Psoas muscle (tissue), 8 donors: ENCODE measurements at places on chromosomes 7 and 10.

DNA sequence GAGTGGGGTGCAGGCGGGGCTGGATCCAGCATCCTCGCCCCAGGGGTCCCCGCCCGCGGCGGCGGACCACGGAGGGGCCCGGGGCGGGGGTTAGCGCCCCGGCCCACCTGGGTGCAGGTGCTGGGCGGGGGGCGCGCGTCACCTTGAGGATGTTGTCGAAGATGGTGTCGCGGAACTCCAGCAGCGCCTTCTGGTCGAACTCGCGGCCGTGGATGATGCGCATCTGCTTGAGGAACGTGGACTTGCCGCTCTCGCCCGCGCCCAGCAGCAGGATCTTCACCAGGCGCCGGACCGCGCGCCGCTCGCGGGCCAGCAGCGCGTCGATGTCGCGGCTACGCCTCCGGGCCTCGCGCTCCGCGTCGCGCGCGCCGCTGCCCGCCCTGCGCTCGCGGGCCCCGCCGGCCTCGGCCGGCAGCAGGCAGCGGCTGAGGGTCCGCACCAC, 376 bp downstream of the GNA12 start:
- H3K27me3 ChIP-seq: no peaks in the 10 kb centered on the region
- DNase-seq: peak; percentile 51
- H3K4me1 ChIP-seq: peaks cover 22% of the 10 kb centered on the region
- H3K4me3 ChIP-seq: peak overlapping the region; percentile 80

DNA sequence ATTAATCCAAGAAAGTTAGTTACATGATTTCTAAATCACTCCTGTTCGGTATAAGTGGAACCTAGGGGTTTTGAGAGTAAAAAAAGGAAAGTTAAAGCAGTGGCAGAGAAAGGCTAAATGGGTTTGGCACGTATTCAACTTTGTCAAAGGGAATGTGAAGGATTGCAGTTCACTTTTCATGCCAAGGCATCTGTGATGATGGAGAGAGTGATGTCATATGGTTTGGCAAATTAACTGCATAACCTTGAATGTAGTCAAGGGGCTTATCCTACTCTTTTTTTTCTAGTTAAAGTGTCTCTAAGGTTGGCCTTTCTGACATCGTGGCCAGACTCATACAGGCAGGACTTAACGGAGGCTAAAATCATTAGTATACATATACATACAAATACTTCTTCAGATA, 277.8 kb downstream of the EXOC4 start:
- no peak for DNase-seq
- no peaks in the 10 kb centered on the region for H3K36me3 ChIP-seq
- H3K4me3 ChIP-seq: no peak overlapping the region
- peaks cover 13% of the 10 kb centered on the region for H3K4me1 ChIP-seq
- H3K27ac ChIP-seq: no peak overlapping the region

DNA sequence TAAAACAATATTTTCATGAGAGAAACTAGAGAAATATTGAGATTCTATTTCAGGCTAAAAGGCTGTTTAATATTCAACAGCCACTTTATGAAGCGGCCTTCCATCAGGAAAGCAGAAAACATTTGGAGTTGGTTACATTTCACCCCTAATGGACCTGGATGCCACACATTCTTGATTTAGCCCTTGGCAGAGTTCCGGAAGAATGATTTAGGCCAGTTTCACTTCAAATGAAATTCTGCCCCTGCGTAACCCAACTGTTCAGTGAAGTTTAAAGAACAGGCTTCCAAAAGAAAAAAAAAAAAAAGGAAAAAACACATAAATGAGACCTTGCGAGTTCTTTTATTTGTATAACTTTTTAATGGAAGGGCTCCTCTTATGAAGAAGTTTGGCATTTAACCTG, 239.2 kb upstream of the AKR1E2 start:
- no peak for DNase-seq
- no peak overlapping the region for H3K27ac ChIP-seq
- H3K36me3 ChIP-seq: no peaks in the 10 kb centered on the region
- H3K27me3 ChIP-seq: no peaks in the 10 kb centered on the region

DNA sequence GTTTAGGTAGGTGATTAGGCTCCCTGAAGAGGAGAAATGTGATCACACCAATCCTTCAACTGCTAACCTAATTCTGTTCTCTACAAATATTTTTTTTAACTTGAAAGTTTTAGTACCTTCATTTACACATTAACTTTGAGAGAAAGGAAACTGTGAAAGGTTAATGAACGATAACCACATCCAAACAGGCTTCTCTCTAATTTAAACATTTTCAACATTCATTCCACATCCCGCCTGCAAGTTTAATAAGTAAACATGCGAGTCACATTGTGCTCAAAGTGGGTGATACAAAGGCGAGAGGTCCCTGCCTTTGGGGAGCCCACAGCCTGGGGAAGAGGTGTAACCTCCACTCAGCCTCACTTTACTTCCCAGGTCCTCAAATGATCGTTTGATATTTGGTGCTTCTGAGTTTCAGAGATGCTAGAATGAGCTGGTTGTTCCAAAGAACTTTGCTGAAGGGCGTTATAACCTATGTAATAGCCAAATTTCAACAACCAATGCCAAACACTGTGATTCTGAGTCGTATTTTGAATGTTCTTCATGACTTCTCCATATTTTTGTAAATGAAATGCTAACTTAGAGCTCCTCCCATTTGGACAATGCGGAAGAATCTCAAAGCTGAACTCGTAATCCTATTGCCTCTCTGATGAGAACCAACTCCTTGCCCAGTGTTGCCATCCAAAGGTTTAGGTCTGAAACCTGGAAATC, 47.5 kb downstream of the DENND2A start:
- no peak overlapping the region for H3K27ac ChIP-seq
- H3K4me1 ChIP-seq: no peaks in the 10 kb centered on the region
- no peaks in the 10 kb centered on the region for H3K36me3 ChIP-seq
- no peaks in the 10 kb centered on the region for H3K27me3 ChIP-seq
- no peak for DNase-seq

- H3K36me3 ChIP-seq: no peaks in the 10 kb centered on the region
- no peaks in the 10 kb centered on the region for H3K27me3 ChIP-seq
- H3K4me3 ChIP-seq: no peak overlapping the region
- no peaks in the 10 kb centered on the region for H3K4me1 ChIP-seq
These were observed 82.3 kb upstream of the FZD1 start for GRCh38 chr7:91181949-91182348.

DNA sequence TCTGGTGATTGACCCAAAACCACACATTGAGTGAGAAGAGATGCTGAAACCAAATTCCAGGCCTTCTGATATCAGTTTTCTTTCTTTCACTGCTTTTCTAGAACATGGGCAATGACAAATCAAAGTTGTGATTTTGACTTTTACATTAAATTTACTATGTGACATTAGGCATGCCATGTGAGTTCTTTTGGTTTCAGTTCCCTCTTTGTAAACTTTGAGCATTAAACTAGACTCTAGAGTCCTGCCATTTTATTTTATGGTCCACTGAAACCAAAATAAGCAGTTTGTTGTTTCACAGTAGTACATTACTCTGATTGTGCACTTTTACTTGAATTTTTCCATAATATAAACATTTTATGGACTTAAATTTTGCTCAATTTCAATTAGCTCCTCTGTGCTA, 381.1 kb upstream of the SEMA3D start:
- H3K4me1 ChIP-seq: no peaks in the 10 kb centered on the region
- H3K4me3 ChIP-seq: no peak overlapping the region
- no peak for DNase-seq
- H3K27ac ChIP-seq: no peak overlapping the region
- H3K36me3 ChIP-seq: no peaks in the 10 kb centered on the region

DNA sequence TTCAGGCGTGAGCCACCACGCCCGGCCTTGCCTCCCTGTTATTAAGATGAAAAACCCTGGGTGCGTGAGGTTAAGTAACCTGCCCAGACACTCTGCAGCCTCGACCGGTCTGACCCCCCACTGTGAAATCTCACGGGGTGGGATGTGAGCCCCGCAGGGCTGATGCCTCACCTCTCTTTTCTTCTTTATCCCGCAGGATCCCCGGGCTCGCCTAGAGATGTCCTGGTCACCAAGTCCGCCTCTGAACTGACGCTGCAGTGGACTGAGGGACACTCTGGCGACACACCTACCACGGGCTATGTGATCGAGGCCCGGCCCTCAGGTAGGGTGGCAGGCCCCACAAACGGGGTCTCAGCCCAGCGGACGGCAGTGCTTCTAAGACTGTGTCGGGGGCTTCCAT, 461.1 kb upstream of the FOXK1 start:
- H3K27me3 ChIP-seq: no peaks in the 10 kb centered on the region
- no peaks in the 10 kb centered on the region for H3K4me1 ChIP-seq
- no peak overlapping the region for H3K4me3 ChIP-seq
